GM20000 (cell line): ENCODE measurements at places on chromosomes 13 and 19.

GRCh38 chr19:28905996-28906395, 307.0 kb downstream of the UQCRFS1 start:
- no peak for DNase-seq

- no peak for DNase-seq
These were observed 148.3 kb downstream of the PDS5B start for GRCh38 chr13:32734511-32734910.

GRCh38 chr13:26095338-26095737, 43.5 kb upstream of the SHISA2 start:
- DNase-seq, result no peak

DNA sequence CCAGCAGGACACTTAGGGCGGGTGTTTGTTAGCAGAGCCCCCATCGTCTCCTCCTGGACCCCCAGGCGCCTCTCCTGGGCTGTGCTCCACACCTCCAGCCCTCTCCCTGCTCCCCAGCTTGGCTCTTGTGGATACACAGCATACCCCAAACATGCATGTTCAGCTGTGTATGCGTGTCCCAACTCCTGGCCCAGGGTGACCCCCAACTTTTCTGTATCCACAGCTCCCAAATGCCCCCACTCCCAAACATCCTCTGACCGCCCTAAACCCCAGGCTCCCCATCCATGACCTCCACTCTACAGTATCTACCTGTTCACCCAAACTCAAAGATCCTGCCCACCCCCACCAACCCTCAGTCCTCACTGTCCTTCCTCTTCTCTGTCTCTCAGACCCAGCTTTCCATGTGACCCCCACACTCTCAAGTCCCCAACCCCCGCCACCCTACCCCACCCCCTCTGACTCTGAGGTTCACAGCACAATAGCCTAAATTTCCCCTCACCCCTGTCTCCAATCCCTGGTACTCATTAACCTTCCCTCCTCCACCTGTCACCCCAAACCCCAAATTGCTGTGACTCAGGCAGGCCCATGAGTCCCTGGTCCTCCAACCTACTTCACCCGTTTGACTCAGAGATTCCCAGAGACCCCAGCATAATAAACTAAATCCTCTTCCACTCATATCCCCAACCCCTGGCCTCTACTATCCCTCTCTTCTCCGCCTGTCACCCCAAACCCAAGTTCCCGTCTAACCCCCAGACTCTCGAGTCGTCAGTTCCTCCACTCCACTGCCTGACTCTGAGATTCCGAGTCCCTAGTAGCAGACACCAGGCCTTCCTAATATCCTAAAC, 968 bp downstream of the UBE2M start:
- DNase-seq, result no peak

GRCh38 chr13:21905486-21905885, 234.6 kb downstream of the FGF9 start:
- no peak for DNase-seq

DNA sequence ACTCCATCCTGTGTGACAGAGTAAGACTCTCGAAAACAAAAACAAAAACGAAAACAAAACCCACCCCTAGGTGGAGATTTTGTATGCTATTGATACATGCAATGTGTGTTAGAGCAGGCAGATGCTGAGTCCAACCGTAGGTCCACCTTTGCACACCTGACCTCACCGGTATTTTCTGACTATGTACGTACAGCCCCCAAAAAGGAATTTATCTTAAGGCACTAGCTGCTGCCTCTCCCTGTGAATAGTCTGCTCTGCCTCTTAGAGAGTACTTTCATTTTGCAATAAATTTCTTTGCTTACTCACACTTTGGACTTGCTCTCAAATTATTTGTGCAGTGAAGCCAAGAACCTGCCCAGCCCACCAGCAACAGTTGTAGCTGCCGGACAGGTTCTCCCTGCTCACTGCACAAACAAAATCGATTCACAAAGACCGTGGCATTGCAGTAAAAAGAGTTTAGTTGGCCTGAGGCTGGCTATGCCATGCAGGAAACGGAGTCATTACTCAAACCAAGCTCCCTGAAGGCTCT, 8.2 kb upstream of the ZNF77 start:
- DNase-seq, result no peak

- no peak for DNase-seq
These were observed 443.1 kb upstream of the SPRY2 start for GRCh38 chr13:80783926-80784565.

GRCh38 chr19:15874821-15875474, 22.9 kb downstream of the CYP4F2 start:
- no peak for DNase-seq

- no peak for DNase-seq
These were observed 716.2 kb upstream of the GPC6 start for GRCh38 chr13:92510416-92510815.

GRCh38 chr13:32107474-32107873, 75.9 kb downstream of the FRY start:
- no peak for DNase-seq

GRCh38 chr19:10701955-10702525, 801 bp downstream of the QTRT1 start:
- peak; percentile 65 for DNase-seq

GRCh38 chr13:107832500-107833100, 382.7 kb downstream of the LIG4 start:
- DNase-seq, result no peak

GRCh38 chr19:17266589-17266974, 661 bp upstream of the BABAM1 start:
- no peak for DNase-seq

GRCh38 chr19:4208385-4209094, 20.8 kb upstream of the EBI3 start:
- peak; percentile 58 for DNase-seq

DNA sequence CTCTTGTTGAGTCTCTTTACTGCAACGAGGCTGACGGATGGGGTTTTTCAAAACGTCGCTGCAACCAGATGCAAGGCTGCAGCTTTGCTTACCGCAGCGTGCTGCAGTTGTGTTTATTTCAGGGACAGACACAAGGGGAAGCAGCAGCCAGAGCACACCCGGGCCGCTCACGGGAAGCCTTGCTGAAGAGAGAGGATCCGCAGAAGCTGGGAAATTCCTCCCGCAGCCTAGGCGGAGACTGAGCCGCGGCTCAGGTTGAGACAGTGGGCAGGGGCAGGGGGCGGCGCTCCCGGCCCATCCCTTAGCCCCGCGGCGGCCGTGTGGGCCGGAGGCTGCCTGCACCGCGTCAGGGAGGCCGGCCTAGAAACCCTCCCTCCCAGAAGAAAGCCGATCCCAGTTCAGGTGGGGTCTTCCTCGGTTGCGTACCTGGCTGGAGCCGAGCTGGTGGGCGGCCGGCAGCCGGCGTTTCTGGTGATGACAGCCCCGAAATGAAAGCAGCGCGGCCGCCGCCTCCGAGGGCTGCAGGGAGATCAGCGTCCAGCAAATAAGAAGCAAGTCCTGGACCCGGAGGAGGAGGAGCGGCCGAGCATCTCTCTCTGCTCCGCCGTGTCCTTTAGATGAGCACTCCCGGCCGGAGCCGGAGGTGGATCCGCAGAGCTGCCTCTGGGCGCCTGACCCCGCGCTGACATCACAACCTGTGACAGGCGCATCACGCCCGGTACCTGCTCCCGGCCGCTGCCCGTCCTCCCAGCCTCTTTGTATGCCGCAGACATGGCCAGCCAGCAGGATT, at the start of gene FRY:
Gene FRY, plus strand, starts transcription at position 750 of the 790 bp plus-strand sequence. Its CDS starts 22 bp downstream, at position 772.
- DNase-seq, result peak; percentile 77
